CD4-positive, alpha-beta T cell treated with Interleukin-17A for 1 hour (primary cell): ENCODE measurements at places on chromosomes 4 and X.

- DNase-seq: no peak
These were observed 190.6 kb downstream of the CCSER1 start for GRCh38 chr4:90317785-90318184.

DNA sequence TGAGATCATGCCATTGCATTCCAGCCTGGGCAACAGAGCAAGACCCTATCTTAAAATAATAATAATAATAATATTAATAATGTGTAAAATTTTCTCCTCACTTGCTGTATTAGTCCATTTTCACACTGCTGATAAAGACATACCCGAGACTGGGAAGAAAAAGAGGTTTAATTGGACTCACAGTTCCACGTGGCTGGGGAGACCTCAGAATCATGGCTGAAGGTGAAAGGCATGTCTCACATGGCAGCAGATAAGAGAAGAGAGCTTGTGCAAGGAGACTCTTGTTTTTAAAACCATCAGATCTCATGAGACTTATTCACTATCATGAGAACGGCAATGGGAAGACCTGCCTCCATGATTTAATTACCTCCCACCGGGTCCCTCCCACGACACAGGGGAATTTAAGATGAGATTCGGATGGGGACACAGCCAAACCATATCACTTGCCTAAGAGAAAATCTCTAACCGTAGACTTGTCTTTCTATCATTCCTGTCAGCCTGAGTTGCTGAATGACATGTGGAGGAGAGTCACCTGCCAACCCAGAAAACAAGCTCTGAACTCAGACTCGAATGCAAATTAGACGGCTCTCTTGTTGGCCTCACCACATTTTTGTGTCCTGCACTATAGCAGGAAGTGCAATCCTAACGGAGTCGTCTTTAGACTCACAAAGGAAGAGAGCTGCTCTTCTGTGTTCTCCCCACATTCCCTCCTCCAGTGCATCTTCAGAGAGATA is 51.9 kb upstream of the DCTD start:
- DNase-seq: no peak

DNA sequence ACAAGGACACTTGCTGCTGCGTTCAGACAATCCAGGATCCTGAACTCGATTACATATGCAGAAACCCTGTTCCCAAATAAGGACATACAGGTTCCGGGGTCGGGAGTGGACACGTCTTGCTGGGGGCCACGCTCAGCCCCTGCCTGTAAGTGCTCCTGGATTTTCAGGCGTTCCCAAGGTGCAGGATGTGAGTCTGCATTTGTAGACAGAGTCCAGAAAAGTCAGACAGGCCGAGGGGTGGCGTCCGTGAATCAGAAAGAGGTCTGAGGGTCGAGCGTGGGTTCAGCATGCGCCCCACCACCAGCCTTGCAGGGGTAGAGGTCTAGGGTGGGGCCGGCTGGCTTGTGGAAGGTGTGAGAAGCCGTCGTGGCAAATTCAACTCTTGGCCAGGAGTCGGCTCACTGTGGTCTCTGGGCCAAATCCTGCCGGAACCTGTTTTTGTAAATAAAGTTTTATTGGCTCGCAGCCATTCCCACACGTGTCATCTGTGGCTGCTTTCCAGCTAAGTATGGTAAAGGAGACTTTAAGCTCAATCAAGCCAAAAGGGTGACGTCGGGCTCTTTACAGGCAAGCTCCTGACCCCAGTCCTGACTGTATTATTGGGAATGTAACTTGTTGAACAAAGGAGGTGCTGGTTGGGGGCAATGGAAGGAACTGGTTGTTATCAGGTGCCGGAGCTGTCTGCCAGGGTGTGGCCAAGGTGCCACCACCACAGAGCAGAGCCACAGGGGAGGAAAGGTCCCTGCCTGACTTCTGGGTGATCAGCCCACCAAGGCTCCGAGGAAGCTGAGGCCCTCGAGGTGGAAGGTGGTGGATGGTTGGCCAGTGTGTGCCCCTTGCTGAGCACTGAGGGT is 7.4 kb downstream of the DOK7 start:
- DNase-seq: no peak

GRCh38 chrX:152638443-152638904 is 779 bp downstream of the GABRQ start:
- DNase-seq: no peak

GRCh38 chr4:124483048-124483906 is 229.3 kb downstream of the ANKRD50 start:
- no peak for DNase-seq

GRCh38 chrX:40734971-40735324 is 394 bp downstream of the MED14 start:
- no peak for DNase-seq

DNA sequence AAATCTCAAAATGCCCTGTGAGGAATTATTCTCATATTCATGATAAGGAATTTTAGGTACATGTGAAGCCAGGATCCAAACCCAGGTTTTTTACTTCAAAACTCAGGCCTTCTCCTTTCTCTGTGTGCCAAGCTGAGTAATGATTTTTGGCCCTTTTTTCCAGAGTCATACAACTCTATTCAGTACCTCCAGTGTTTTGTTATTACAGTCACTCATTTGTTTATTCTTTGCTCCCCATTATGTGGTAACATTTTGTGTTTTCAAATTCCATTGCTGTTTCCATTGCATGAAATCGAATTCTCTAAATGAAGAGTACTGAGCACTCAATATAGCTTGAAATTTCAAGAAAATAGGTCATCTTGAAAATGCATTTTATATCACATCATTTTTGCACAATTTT is 315.4 kb downstream of the NR3C2 start:
- no peak for DNase-seq

DNA sequence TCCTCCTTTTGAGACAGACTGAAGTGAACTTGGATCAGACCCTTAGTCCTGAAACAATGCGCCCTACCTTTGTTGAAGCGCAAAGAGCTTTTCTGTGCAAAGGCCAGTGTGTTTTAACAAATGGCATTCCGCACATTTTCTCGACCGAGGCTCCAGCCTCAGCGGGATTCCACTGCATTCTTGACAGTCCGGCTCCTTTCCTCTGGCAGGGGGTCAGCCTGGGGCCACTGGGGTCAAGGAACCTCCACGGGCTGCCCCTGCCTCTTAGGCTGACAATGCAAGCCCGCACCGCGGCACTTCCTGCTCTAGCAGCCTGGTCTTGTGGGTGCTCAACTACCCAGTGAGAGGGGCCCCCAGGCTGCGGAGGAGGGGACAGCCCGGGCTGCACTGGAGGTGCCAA is 47.2 kb upstream of the TFDP3 start:
- no peak for DNase-seq

GRCh38 chrX:119638725-119639471 is 32.7 kb upstream of the NKRF start:
- DNase-seq: no peak

GRCh38 chrX:39605183-39605582 is 492.6 kb downstream of the BCOR start:
- no peak for DNase-seq

DNA sequence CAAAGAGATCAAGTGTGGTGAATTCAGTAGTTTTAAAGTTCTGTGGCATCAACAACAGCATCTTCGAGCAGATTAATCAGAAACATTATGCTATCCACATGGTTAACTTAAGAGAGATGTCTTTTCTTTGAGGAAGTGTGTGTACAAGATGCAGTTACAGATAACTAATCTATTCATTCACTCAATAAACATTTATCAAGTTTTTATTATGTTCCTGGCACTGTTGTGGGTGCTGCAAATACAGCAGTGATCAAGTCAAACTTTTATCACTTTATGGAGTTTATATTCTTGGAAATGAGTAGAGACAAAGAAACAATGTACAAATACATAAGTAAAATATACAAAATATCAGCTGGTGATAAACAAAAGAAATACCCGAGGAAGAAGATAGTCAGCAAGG is 66.4 kb downstream of the ATOH1 start:
- DNase-seq: no peak

DNA sequence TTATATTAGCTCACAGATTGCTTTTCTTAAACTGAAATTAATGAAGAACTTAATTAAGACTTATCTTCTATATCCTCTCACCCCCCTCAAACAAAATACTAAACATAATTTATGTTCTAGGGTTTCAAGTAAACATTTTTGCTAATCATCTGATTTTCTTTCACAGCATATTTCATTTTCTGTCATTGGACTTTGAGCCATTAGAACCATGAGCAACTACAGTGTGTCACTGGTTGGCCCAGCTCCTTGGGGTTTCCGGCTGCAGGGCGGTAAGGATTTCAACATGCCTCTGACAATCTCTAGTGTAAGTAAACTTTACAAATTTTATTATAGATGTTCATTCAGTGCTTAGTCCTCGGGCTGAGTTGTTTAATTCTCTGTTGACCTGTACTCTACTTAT is 3.3 kb downstream of the PDLIM5 start:
- DNase-seq: no peak

DNA sequence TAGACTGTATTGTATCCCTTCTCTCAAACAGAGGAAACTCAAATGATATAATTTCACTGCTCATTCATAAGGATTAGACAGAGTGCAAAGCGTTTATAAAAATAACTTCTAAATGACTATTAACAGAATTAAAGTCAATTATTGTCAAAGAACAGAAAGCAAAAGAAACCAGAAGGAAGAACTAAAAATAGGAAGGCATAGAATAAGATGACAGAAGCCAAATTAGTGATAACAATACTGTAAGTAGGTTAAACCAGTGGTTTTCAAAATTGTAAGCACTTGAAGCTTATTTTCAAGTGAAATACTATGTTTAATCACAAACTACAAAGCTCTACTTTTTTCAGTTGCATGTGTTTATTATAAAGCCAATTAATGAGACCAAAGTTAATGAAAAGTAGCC is 305.2 kb downstream of the PPP1R2C start:
- DNase-seq: no peak

- peak; percentile 88 for DNase-seq
These were observed 66.7 kb downstream of the COQ2 start for GRCh38 chr4:83217721-83218522.

DNA sequence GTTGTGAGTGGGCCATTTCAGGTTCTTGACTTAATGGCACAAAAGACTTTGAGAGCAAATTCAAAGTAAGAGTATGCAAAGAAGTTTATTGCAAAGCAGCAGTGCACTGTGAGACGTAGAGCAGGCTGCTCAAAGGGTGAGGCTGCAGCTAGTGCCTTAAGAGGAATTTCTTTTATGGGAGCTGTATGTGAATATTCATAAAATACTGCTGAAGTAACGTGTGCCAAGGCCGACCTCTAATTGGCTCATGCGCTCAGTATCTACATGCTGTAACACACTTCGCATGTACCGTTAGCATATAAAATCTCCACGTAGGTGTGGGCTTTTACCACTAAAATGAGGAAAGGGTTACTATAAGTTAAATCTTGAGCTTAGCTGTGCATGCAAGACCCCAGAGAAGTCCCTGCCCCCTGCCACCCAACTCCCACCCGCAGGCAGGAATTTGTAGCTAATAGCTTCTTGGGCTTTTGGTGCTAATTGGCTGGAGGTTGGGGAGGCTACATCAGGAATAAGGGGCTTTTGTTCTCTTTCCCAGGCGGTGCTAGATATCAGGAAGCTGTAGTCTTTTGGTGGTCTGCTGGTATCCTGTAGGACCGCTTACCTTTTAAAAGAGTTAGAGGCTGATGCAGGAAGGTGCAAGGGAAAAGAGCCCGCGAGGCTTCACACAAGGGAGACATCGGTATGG is 47.6 kb downstream of the FSTL5 start:
- no peak for DNase-seq

DNA sequence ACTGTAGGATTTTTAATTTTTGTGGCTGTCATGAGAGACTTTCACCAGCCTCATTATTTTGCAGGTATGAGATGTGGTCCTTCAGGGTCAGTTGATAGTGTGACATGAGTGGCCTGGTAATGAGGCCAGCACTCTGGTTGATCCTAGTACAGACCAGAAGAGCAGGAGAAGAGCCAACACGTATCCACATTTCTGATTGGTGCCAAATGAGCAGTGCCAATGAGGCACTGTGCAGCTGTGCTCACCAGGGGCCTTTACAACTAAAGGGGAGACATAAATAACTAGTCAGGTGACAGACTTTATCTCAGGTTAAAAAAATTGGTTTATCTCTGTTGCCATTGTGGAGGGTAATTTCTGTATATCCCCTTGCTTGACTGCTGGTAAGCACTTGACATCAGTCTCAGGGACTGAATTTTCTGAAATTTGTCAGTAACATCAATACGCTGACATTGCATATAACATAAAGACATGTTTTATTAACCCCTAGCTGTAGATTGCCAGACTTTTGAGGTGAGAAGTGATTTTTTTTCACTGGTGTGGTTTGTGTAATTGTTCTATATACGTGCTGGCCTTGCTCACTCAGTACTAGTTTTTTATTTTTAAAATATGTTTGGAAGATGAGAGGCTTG is 101.2 kb downstream of the AFF1 start:
- no peak for DNase-seq

GRCh38 chr4:150782311-150782710 is 200.4 kb downstream of the MAB21L2 start:
- DNase-seq: no peak

- DNase-seq: no peak
These were observed 78.4 kb upstream of the RBPJ start for GRCh38 chr4:26242451-26242850.

GRCh38 chr4:112910109-112910736 is 139.2 kb upstream of the ANK2 start:
- no peak for DNase-seq

- no peak for DNase-seq
These were observed 6.9 kb downstream of the CCNB3 start for GRCh38 chrX:50211510-50211909.

GRCh38 chrX:129741880-129742758 is 3.3 kb downstream of the XPNPEP2 start:
- DNase-seq: no peak
